Activated CD4-positive, alpha-beta memory T cell treated with anti-CD3 and anti-CD28 coated beads for 36 hours (primary cell): ENCODE measurements at places on chromosomes 2 and 18. TPM values are rescaled to one million over a fixed set of nuclear protein-coding genes. Genes with fewer than 3 reads are reported as not detected.

Gene GCA
- total RNA-seq, result 30.5 TPM

Gene LPIN1
- 48.0 TPM for total RNA-seq

- DNase-seq, result no peak
Observed at GRCh38 chr2:177464549-177464948, 72.0 kb downstream of the AGPS start.

DNA sequence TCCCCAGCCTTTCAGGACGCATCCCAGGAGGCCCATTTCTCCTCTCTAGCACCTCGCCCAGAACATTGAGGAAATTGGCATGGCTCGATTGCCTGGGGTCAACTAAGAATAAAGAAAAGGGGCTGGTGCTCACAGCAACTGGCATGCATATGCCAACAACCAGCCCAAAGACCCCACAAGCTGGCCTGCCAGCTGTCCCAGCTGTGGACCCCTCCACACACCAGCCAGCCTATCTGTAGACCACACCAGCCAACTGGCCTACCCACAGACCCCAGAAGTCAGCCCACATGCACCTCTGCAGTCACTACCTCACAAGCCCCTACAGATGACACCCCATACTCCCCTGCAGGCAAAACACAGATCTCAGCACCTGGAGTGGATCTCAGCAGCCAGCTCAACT lies 123.8 kb upstream of the ID2 start:
- no peak for DNase-seq

DNA sequence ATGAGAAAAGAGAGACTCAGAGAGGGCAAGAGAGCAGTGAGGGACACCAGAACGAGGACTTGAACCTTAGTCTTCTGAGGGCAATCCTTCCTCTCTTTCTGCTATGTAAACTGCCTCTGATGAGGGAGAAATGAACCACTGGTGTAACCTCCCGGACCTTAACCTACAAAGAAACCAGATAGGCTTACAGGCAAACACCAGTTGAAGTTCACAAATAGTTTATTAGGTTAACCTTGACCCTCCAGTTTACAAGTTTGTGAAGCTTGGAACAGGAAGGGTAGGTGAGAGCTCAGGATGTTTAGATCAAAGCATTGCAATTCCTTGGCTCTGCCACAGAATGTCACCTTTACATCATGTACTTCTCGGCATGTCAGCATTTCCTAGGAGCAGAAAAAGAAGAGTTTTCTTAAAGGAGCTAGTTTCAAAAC lies 486.4 kb upstream of the SPRED2 start:
- DNase-seq, result no peak

- DNase-seq, result no peak
Observed at GRCh38 chr2:210199854-210200253, 25.4 kb downstream of the ACADL start.

DNA sequence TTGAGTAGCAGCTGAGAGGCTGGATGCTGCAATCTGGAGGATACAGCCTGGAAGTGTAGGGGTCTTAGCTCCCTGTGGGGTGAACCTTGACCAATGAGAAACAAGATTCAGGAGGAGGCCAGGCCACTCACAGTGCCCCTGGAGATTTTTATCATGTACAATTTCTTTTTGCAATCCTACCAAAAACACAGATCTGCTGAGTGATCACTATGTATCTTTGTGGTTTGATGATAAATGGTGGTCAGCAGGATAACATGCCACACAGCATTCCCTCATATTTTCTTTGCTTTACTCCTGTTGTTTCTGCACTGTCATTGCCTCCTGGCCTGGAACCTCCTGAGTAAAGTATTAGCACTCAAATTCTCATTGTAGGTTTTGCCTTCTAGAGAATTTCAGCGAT lies 357.9 kb downstream of the THSD7B start:
- DNase-seq, result no peak
